ENCODE measurements at places on chromosomes 7 and 10.
A peak's percentile ranks its signal among the peaks of the same experiment; 100 is the strongest.

DNA sequence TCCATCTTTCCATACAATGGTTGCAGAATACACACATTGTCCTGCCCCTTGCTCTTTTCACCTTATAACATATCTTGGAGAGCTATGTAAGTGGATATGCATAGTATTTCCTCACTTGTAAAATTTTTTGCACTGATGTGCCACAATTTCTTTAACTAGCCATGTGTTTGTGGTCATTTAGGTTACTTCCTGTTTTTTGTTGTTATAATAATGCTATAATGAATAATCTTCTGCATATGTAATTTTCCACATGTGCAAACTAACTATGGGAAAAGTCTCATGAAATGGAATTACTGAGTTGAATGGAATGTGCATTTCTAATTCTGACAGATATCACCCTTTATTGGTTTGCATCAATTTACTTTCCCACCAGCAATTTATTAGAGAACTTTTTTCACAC, 2.8 kb downstream of the TAS2R41 start:
- H3K36me3 ChIP-seq, result no peaks in the 10 kb centered on the region
- H3K27me3 ChIP-seq, result no peaks in the 10 kb centered on the region
- peaks cover 3% of the 10 kb centered on the region for H3K4me1 ChIP-seq
- no peak overlapping the region for H3K4me3 ChIP-seq
- no peak overlapping the region for H3K27ac ChIP-seq

DNA sequence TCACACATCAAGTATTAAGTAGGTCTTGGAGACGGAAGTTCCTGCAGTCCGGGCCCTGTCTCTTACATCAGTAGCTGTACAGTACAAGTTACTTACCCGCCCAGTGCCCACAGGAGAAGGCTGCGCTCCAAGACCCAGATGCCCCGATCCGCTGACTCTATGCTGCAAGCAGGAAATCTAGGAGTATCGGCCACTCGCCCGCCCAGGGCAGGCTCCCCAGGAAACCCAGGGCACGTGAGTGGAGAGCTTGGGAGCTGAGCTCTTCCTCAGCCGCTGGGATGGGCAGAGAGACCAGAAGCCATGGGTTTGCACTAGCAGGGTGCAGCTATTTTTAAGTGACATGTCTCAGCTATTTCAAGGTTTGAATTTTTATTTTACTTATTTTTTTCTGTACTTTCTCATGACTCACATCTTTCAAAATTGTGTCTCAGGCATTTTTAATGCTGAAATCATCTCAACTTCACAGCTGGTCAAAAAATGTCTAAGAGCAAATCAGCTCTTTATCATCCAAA, 1.9 kb upstream of the GPER1 start:
- no peaks in the 10 kb centered on the region for H3K36me3 ChIP-seq
- peaks cover 12% of the 10 kb centered on the region for H3K4me1 ChIP-seq
- no peaks in the 10 kb centered on the region for H3K27me3 ChIP-seq

GRCh38 chr7:108001764-108002725, 916 bp downstream of the LAMB1 start:
- H3K27me3 ChIP-seq, result peaks cover 71% of the 10 kb centered on the region
- peaks cover 17% of the 10 kb centered on the region for H3K4me1 ChIP-seq
- H3K36me3 ChIP-seq, result no peaks in the 10 kb centered on the region
- H3K27ac ChIP-seq, result peak overlapping the region; percentile 46
- H3K4me3 ChIP-seq, result peak overlapping the region; percentile 63
- DNase-seq, result no peak

DNA sequence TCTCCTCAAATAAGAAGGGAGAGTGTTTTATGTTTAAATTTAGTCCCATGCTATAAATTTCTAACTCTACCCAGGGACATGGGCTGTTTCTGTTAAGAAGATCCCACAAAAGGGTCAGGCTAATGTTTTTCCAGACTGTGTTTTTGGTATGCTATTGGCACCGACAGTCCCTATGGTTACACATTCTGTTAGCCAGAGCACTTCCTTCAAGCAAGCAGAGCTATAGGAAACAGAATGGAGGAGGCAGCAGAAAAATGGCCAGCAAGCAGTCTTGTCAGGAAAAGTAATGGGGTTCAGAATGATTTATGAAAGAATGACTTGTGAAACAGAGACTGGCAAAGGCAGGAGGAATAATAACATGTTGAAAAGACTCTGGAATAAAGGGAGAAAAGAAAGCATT, 44.8 kb upstream of the PHYHIPL start:
- H3K36me3 ChIP-seq, result no peaks in the 10 kb centered on the region
- H3K27ac ChIP-seq, result no peak overlapping the region
- H3K4me3 ChIP-seq, result no peak overlapping the region
- H3K27me3 ChIP-seq, result no peaks in the 10 kb centered on the region

DNA sequence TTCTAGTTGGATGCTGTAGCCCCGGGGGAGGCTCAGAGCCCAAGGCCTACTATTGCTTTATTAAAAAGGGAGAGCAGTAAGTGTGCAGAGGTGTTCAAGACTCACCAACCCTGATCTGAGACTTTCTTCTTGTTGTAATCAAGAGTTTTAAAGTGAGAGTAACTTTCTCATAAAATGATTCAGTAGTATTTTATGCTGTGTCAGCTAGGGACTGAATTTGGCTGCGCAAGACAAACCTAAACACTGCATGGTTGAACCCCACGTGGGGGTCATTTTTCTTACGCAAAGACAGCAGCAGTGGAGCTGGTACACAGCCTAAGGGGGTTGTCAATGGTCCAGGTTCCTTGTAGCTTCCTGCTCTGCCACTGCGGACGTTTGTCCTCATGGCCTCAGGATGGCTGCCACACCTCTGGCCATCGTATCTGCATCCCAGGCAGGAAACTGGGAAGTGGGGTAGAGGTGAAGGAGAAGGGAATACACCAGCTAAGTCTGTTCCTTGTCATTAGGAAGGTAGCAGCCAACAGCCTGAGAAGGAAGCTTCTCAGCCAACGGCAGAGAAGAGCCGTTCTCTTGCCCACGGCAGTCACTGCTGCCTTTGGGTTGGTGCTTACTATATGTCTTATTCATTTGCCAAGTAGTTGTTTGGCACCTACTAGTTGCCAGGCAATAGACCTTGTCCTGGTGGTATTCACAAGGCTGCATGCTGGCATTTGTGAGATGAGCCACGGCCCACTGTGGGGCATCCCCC, 44.7 kb downstream of the ELFN1 start:
- H3K4me1 ChIP-seq, result peaks cover 4% of the 10 kb centered on the region
- H3K27ac ChIP-seq, result no peak overlapping the region
- H3K4me3 ChIP-seq, result no peak overlapping the region
- DNase-seq, result no peak

DNA sequence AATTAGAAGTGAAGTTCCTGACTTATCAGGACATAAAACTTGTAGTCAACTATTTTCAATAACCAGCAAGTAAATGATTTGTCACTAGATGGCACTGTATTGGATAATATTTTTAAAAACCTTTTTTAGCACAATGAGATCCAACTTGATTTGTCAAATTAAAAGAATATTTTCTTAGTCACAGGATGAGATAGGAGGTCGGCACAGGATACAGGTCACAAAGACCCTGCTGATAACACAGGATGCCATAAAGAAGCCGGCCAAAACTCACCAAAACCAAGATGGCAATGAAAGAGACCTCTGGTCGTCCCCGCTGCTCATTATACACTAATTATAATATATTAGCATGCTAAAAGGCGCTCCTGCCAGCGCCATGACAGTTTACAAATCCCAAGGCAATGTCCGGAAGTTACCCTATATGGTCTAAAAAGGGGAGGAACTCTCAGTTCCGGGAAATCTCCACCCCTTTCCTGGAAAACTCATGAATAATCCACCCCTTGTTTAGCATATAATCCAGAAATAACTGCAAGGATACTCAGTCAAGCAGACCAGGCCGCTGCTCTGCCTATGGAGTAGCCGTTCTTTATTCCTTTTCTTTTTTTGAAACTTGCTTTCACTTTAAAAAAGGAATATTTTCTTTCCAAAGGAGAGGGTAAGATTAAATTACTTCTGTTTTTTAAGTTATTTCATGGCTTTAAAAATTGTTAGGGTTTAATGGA, 255.7 kb upstream of the MKLN1 start:
- H3K27me3 ChIP-seq, result no peaks in the 10 kb centered on the region
- peaks cover 24% of the 10 kb centered on the region for H3K36me3 ChIP-seq
- peaks cover 48% of the 10 kb centered on the region for H3K4me1 ChIP-seq
- DNase-seq, result no peak
- no peak overlapping the region for H3K27ac ChIP-seq
- no peak overlapping the region for H3K4me3 ChIP-seq

- no peak overlapping the region for H3K27ac ChIP-seq
- DNase-seq, result no peak
- H3K36me3 ChIP-seq, result peaks cover 59% of the 10 kb centered on the region
- H3K27me3 ChIP-seq, result no peaks in the 10 kb centered on the region
- H3K4me1 ChIP-seq, result peaks cover 54% of the 10 kb centered on the region
- H3K4me3 ChIP-seq, result no peak overlapping the region
These were observed 114.5 kb downstream of the ARID5B start for GRCh38 chr10:62015994-62016393.

DNA sequence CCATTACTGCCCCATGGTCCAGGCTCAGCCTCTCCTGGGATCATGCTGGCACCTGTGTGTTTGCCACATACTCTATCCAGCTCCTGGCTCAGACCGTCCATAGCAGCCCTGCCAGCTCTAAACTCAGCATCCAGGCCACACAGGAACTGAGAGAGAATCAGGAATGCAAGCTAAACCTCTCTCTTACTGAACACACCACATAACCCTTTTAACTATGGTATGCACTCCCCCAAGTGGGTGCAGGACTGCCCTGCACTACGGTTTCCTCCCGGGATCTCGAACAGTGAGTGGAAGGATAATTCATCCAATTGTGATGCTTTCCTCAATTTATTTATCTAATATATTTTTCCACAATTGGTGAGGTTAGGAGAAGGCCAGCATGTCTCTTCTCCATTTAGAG, 17.1 kb upstream of the ZNF800 start:
- H3K36me3 ChIP-seq, result peaks cover 11% of the 10 kb centered on the region
- H3K4me3 ChIP-seq, result no peak overlapping the region
- H3K27me3 ChIP-seq, result peaks cover 13% of the 10 kb centered on the region
- H3K27ac ChIP-seq, result no peak overlapping the region

- peaks cover 6% of the 10 kb centered on the region for H3K36me3 ChIP-seq
- H3K27me3 ChIP-seq, result no peaks in the 10 kb centered on the region
- no peak for DNase-seq
- no peak overlapping the region for H3K4me3 ChIP-seq
These were observed 4.1 kb downstream of the MRPL43 start for GRCh38 chr10:100982916-100983830.

GRCh38 chr7:158124671-158125079, 462.9 kb downstream of the PTPRN2 start:
- H3K36me3 ChIP-seq, result no peaks in the 10 kb centered on the region
- no peak overlapping the region for H3K27ac ChIP-seq
- no peak overlapping the region for H3K4me3 ChIP-seq
- H3K27me3 ChIP-seq, result no peaks in the 10 kb centered on the region
- H3K4me1 ChIP-seq, result no peaks in the 10 kb centered on the region

DNA sequence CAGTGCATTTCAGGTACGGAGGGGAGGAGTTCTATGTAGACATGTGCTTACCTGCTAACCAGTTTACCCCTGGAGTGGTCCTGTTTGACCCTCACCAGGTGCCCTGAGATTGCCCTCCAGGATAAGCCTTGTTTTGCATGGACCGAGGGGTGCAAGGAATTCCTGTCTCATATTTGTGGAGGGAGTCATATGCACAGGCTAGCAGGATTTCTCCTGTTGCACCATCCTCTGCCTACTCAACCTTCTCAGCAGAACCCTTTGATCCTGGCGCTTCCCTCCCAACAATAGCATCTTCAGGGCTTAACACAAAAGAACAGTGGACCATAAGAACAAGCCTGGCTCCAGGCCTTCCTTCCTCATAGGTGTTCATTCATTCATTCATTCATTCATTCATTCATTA, 7.2 kb downstream of the TRPV6 start:
- DNase-seq, result no peak
- H3K4me3 ChIP-seq, result no peak overlapping the region
- no peak overlapping the region for H3K27ac ChIP-seq
- no peaks in the 10 kb centered on the region for H3K4me1 ChIP-seq
- H3K36me3 ChIP-seq, result no peaks in the 10 kb centered on the region

DNA sequence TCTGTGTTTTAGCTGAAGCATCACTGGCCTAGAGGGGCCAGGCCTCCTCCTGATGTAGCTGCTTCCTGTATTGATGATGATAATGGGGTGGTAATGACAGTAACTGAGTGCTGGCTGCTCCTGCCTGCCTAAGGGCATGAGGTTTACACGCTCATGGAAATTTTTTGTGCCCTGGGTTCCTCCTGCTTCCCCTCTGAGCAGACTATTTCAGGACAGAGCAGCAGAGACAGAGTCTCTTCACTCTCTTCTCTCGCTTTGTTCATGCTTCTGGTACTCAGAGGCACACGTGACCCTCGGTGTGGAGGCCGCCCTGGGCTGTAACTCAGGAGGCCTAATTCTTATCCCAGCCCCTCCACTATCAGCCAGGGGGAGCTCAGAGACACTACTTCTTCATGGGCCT, 27.9 kb downstream of the LRRC20 start:
- no peaks in the 10 kb centered on the region for H3K27me3 ChIP-seq
- H3K27ac ChIP-seq, result no peak overlapping the region
- H3K36me3 ChIP-seq, result peaks cover 3% of the 10 kb centered on the region
- no peak for DNase-seq

- H3K4me3 ChIP-seq, result no peak overlapping the region
- H3K36me3 ChIP-seq, result no peaks in the 10 kb centered on the region
- no peak overlapping the region for H3K27ac ChIP-seq
- DNase-seq, result no peak
- peaks cover 8% of the 10 kb centered on the region for H3K27me3 ChIP-seq
- peaks cover 5% of the 10 kb centered on the region for H3K4me1 ChIP-seq
These were observed 57.3 kb upstream of the CAPZA2 start for GRCh38 chr7:116805100-116805544.

DNA sequence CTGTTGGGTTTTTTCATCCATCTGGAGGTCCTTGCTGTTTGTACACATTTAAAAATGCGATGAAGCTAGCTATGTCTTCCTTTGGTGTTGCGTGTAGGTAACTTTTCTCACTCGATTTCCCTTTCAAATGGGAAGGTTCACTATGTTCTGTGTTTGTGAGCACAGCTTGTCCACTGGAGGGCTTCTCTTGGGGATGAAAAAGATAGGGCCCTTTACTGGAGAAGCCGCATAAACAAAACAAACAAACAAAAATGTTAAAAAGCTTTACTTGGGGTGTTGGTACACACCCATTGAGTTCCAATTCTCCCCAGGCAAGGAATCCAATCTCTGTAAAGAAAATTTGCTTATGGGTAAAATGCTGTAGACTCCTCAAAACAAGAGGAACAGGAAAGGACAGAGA, 23.4 kb downstream of the CYTH3 start:
- H3K36me3 ChIP-seq, result no peaks in the 10 kb centered on the region
- no peak for DNase-seq
- no peak overlapping the region for H3K4me3 ChIP-seq
- H3K4me1 ChIP-seq, result peaks cover 5% of the 10 kb centered on the region

GRCh38 chr7:133253519-133253875, 619 bp downstream of the EXOC4 start:
- peak overlapping the region; percentile 93 for H3K4me3 ChIP-seq
- H3K36me3 ChIP-seq, result peaks cover 8% of the 10 kb centered on the region
- H3K27ac ChIP-seq, result peak overlapping the region; percentile 92
- H3K4me1 ChIP-seq, result peaks cover 41% of the 10 kb centered on the region
- peak; percentile 13 for DNase-seq

Data from activated CD4-positive, alpha-beta T cell treated with anti-CD3 and anti-CD28 coated beads, Interleukin-2, amount 10 ng/mL, durations not matched to agents 7 days and 5 days (primary cell).